Upper lobe of left lung (tissue), 6 donors: ENCODE measurements at places on chromosomes 1 and 21. TPM values are rescaled to one million over a fixed set of nuclear protein-coding genes. Genes with fewer than 3 reads are reported as not detected.

DNA sequence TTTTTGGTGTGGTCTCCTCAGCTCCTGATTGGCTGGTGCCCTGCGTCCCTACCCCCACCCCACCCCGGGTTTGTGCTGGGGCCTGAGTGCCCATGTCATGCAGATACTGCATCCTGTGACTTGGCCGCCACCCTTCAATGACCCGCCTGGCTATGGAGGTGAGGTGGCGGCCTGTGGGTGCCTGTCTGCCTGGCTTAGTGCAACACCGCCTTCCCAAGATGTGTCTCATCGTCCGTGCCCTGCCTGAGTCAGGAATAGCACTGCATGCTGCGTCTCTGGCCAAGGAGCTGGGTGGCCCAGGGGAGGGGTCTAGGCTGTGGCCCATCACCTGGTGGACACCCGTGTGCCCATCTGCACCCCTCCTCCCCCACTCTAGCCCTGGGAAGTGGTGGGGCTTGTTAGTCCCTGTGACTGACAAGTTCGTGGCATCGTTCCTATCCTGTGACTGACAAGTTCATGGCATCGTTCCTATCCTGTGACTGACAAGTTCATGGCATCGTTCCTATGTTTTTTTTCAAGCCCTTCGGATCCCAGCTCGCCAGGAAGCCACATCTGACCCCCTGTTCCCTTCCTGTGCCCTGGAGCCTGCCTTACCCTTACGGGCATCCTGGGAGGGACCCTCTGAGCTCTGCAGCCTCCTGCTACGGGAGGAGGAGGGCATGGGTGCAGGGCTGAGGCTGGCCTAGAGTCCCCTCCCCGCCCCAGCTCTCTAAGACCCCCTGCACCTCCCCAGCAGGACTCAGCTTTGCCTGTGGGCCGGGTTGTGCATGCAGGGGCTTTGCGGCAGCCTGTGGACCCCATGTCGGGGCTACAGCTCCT lies 7.5 kb downstream of the SLX9 start:
- H3K4me3 ChIP-seq: no peak overlapping the region
- no peaks in the 10 kb centered on the region for H3K36me3 ChIP-seq
- no peak for DNase-seq
- H3K27ac ChIP-seq: no peak overlapping the region
- peaks cover 9% of the 10 kb centered on the region for H3K4me1 ChIP-seq
- no peaks in the 10 kb centered on the region for H3K27me3 ChIP-seq

DNA sequence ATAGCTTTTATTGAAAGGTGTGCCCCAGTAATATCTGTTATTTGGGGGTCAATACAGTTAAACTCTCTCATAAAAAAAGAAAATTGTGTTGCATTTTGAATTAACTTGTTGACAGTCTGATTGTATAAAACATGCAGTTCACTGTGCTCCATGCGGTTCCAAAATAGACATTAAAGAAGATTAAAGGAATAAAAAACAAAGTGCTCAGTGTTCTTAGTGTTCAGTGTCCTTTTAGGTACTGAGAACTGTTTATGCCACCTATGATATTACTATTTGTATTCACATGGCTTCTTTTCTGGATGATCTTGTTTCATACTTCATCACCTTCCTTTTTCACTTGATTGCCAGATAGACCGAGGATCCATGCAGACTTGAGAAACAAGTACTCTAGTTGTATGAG lies 15.3 kb upstream of the SGIP1 start:
- no peaks in the 10 kb centered on the region for H3K4me1 ChIP-seq
- H3K27me3 ChIP-seq: no peaks in the 10 kb centered on the region
- H3K36me3 ChIP-seq: no peaks in the 10 kb centered on the region
- no peak overlapping the region for H3K4me3 ChIP-seq
- no peak for DNase-seq

Gene KRTAP7-1
- total RNA-seq: not detected

Gene RAB3B
- not detected for total RNA-seq

Gene MYBPHL
- total RNA-seq: 8.6 TPM

Gene CD160
- total RNA-seq: not detected
